ENCODE measurements at places on chromosomes 3 and 15.

- no peak for DNase-seq
Observed at GRCh38 chr3:66259566-66260255, 38.9 kb downstream of the SLC25A26 start.

DNA sequence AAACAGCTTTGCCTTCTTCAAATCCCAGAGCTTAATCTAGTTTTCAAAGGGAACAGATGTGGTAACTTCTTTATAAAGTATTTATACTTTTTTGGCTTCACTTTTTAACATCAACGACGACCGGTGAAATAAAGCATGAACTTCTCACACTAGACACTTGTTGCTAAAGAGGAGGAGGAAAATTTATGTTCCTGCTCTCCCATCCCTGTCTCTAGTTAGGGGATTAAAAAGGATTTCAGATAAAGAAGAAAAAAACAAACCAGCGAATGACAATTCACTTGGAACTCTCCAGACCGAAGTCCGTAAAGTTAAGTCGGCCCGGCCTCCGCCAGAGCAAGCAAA lies 672 bp downstream of the NEDD4 start:
- DNase-seq, result no peak

GRCh38 chr3:66709532-66709931 lies 208.7 kb upstream of the LRIG1 start:
- DNase-seq, result no peak

- DNase-seq, result no peak
Observed at GRCh38 chr15:73308305-73308704, 60.5 kb downstream of the HCN4 start.

DNA sequence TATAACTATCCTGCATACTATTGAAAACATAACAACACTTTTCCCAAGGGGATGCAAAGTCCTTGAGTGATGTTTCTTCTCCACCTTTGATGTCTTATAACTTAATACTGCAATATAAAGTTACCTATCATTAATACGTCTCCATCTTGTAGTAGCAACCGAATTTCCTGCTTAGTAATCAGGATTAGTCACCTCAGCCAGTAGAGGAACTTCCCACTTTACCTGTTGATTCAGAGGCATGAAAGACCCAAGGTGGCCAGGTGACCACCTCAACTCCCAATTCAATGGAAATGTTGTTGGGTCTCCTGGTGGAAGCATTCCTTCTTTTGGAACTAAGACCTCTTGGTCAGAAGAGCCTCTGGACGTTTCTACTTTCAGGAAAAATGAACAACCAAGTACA lies 3.5 kb upstream of the TMCC1 start:
- no peak for DNase-seq

DNA sequence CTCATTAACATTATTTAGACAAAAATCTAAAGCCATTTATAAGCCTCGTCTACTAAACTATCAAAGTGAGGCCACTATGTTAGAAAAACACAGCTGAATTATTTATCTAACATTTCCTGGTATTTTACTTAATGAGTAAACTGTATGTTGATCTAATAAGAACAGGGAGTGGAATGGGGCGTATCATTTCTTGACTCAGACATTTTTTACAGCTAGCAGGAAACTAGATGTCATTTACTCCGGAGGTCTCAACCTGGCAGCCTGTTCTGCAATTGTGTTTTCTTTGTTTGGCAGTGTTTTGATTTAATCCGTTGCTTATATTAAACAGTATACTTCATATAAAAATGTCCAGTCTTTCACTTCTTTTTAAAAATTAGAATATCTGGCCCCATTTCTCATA lies 79.1 kb upstream of the ABI3BP start:
- no peak for DNase-seq

DNA sequence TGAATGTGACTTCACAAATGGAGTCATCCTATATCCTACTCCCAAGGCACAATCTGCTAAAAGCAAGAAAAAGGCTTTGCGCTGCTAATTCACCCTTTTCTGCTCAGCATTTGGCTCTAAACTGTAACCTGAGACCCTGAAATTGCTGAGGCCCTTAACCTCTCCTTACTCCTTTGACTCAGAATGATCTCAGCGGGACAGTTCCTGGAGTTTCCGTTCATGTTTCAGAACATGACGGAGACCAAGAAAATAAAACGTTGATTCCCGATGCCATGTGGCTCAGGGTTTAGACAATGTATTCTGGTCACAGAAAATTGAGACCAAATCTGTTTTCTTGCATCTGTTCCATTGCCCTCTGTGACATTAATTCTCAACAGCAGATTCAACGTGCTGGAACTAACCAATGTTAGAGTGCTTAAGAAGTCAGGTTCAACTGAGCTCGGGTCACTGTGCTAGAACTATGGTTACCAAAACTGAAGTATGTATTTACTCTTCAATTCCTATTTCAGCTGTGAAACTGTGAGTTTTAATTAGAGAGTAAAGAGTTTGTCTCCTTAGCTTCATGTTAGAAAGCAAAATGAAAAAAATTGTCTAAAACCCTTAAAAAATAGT lies 45.4 kb upstream of the TMC3 start:
- no peak for DNase-seq
